ENCODE measurements at places on chromosomes 11 and 22.

DNA sequence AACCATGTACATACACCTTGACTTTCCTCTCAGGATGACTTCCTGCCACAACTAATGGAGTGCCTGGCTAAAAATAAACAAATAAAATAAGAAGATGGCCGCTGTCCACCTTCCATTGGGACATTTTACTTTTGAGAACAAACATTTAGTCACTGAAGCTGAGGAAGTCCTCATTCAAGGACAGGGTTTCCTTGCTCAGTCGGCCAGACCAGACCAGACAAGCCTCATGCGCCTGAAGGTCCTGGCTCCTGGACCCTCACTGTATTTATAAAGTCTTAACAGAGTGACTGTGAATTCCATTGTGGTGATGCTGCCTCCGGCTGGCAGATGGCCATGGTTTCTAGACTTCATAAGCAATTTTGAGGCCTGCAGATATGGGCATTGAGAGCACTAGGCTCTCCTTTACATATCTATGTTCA lies 114.5 kb downstream of the MAML2 start:
- no peak for DNase-seq

- no peak for DNase-seq
These were observed 50.9 kb downstream of the APIP start for GRCh38 chr11:34865261-34865660.

- DNase-seq, result no peak
These were observed 38.9 kb downstream of the ARHGEF12 start for GRCh38 chr11:120375076-120375475.

GRCh38 chr11:122100037-122100755 lies 15.8 kb downstream of the BLID start:
- no peak for DNase-seq

DNA sequence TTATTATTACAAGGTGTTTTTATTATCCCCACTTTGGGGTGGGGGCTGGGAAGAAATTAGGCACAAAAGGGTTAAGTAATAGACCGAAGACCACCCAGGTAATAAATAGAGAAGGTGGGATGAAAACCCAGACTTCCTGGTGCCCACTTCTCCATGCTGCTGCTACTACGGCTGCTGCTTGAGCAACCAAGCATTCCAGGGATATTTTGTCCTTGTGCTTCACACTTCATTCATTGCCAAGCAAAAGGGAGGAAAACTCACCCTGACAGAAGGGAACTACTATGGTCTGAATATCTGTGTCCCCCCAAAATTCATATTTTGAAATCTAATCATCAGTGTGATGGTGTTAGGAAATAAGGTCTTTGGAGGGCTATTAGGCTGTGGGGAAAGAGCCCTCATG lies 470.9 kb upstream of the API5 start:
- no peak for DNase-seq

DNA sequence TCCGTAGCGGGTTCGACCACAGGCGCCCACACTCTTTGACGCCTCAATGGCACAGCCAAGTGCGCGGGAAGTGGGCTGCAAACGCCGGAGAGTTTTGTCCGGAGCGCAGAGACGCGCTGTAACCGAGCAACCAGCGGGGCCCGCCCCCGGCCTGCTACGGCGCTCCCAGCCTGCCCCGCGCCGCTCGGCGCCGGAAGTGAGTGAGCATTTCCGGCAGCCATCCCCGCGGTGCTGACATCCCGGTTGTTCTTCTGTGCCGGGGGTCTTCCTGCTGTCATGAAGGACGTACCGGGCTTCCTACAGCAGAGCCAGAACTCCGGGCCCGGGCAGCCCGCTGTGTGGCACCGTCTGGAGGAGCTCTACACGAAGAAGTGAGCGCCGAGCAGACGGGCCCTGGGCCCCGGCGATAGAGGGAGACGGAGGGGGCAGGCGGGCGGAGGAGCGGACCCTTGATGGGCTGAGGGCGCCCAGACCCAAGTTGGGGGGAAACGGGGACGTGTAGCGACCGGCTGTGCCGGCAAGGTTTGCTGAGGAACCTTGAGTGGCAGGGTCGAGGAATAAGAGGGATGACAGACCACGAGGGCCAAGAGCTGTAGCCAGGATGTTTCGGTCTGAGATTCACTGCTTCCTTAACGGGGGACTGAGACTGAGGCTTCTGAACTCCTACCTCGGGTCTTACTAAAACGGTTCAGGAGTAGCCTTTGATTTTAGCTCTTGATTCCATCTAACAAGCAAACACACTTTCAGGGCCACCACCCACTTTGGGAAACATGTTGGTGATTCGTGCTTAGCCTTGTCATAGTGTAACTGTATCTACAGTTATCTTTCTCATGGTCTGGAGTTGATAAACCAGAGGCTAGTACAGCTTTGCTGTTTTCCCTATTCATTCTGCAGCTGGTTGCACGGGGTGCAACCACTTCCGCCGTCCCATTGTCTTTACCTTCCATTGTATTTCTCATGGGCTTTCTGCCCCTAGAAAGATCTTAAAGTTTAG lies at the start of gene PSMD13:
PSMD13 (plus strand) TSS at position 203 of the 994 bp plus-strand sequence; CDS start at position 277, 74 bp downstream.
- peak; percentile 90 for DNase-seq

DNA sequence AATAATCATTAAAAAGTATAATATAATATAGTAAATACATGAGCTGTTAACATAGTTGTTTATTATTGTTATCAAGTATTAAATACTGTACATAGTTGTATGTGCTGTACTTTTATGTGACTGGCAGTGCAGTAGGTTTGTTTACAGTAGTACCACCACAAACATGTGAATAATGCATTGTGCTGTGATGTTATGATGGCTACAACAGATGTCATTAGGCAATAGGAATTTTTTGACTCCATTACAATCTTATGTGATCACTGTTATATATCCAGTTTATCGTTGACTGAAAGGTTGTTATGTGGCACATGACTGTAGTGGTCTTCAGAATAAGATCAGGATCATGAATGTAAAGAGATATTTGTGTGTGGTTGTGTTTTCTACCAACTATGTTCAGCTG lies 577.8 kb downstream of the JRKL start:
- no peak for DNase-seq

DNA sequence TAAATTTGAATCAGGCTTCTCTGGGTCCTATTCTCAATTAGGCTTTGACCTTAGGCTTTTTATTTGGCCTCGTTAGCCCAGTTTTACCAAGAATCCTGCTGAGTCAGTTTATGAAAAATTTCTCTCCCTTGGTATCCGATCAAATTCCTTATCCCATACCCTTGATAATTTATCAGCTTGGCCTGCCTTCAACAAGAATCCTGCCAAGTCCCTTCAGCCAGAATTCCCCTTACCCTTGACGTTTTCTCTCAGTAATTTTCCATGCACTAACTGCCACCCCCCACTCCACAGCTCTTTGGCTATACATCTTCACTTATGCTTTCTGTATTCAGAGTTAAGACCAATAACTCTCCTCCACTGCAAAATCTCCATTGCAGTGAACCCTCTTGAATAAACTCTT lies 811.0 kb upstream of the CCDC90B start:
- DNase-seq, result no peak

- no peak for DNase-seq
These were observed 22.7 kb downstream of the NAV2 start for GRCh38 chr11:19735157-19735908.

DNA sequence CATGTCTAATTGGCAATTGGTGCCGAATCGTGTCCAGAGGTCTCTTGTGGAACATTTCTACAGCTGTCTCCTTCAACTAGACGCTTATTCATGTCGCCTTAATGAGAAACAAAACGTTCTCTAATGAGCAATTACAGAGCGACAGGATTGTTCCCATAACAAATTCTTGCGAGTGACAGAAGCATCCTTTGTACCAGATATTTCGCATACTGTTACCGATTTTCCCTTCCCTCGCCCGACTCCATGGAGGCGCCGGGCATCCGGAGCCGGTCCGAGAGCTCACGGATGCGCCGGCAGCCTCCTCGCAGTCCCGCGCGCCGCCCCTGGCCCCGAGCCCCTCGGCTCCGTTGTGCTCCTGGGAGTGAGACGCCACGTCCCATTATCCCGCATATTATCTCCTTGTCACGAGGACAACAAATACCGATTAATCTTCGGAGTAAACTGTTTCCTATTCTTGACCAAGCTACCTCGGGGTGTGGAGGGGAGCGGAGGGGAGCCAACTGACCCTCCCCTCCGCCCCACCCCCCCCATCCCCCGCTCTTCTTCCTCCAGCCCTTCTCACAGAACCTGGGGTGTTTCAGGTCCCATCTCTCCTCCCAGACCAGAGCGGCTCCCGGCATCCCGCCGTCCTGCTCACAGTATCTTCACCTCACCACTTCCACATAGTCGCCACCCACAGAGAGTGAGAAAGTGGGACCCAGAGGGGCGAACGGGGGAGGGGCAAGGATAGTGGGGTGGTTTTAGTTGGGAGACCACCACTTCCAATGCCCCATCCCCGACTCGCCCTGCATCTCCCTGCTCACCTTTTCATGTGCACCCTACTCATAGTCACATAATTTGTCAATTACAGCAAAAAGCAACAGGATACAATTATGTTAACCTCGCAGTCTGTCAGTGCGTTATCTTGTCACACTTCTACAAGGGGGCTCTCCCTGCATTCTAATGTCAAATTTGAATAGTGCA lies 11.4 kb downstream of the PAX6 start:
- no peak for DNase-seq

DNA sequence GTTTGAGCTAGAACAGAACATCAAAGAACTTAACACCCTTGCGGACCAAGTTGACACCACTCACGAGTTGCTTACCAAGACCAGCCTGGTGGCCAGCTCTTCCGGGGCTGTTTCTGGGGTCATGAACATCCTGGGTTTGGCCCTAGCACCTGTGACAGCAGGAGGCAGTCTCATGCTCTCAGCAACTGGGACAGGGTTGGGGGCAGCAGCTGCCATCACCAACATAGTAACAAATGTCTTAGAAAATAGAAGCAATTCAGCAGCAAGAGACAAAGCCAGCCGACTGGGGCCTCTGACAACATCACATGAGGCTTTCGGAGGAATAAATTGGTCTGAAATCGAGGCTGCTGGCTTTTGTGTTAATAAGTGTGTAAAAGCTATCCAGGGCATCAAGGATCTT lies 8.7 kb downstream of the APOL5 start:
- DNase-seq, result no peak

DNA sequence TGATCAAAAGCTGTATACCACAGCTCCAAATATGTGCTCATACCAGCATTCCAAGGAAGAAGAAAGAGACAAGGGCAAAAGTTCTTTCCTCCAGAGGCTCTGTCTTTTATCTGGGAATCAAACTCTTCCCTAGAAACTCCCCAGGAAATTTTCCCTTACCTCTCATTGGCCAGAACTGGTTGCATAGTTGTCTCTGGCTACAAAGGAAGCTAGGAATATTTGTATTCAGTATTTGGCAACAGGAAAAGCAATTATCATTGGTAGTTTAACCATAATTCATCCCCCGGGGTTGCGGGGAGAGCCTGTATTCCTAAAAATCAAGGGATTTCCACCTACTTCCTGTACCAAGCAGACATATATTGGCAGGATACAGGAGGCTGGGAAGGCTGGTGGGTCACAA lies 10.5 kb upstream of the ZFTA start:
- no peak for DNase-seq

DNA sequence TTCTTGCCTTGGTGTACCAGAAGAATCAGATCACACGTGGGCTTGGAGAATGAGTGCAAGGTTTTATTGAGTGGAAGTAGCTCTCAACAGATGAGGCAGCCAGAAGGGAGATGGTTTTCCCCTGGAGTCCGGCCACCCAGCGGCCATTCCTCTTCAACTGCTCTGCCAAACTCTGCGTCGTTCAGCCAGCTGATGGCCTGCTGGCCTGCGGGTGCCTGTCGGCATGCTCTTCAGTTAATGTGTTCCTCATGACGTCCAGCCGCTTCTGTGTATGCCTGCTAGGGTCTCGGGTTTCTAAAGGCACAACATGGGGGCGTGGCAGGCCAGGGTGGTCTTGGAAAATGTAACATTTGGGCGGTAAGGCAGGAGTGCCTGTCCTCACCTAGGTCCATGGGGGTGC lies 487.9 kb upstream of the LRRC4C start:
- DNase-seq, result no peak

GRCh38 chr11:131483453-131483852 lies 113.0 kb downstream of the NTM start:
- no peak for DNase-seq

DNA sequence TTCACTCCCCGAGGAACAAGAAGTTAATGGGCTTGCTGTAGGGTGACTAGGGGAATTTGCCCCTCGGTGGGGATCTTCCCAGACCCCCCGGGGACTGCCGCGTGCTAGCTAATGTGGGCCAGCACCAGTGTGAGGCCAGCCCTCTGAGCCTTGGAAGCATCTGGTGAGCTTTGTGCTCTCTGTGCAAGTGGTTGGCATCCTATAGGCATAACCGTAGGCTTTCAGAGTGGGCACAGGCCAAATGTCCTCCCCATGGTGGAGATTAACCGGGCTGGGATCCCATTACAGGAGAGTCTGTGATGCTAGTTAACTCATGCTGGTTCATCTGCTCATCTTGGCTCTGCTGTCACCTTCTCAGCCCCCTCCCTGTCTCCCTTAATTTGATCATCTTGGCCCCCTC lies 125.7 kb downstream of the TRIM29 start:
- no peak for DNase-seq

DNA sequence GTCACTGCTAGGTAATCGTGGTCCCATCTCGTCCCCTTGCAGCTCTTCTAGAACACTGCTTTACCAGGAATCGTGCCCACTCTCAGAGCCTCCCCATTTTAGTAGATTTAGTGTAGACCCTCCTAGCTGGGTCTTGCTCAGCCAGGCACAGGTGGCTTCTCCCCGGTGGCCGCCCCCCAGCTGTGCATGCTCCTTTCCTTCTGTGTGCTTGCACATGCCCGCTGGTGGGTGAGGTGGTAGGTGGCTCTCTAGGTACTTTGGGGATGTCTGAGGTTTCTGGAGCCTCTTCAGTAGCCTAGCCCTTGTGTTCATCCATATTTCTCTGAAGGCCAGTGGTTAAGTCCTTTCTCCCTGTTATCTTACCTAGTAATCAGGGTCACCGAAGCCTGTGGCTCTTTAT lies 5.6 kb downstream of the TUB start:
- no peak for DNase-seq

DNA sequence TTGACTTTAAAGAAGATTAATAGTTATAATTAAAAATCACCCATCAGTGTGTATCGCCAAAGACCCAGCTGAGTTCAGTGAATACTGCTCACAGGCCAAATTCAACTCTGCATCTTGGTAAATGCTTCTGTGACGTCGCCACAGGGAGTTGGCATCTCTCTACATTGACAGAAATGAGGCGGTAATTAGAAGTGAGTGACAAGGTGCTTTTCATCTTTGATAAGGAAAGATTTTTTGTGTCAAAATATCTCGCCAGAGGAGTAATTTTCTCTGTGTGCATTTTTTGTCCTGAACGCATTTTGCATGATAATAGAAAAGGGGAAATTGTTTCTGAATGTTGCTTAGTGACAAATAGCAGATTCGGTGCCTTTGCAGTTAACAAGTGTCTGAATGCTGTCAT lies 345.8 kb downstream of the CNTN5 start:
- no peak for DNase-seq

- DNase-seq, result no peak
These were observed 2.1 kb downstream of the SLC35E4 start for GRCh38 chr22:30637701-30638114.

DNA sequence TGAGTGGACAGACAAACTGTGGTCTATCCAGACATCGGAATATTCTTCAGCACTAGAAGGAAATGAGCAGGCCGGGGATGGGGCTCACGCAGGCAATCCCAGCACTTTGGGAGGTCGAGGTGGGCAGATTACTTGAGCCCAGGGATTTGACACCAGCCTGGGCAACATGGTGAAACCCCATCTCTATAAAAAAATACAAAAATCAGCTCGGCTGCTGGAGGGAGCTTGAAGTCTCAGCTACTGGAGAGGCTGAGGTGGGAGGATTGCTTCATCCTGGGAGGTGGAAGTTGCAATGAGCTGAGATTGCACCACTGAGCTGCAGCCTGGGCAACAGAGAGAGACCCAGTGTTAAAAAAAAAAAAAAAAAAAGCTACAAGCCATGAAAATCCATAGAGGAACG lies 8.0 kb upstream of the CTSD start:
- DNase-seq, result no peak

All from stimulated activated CD8-positive, alpha-beta memory T cell treated with anti-CD3 and anti-CD28 coated beads, Interleukin-4, amount 100 ng/mL, for 24 hours (primary cell).